ENCODE measurements at places on chromosomes 5 and 9.

- DNase-seq: peak; percentile 29
Observed at GRCh38 chr5:163509291-163509951, 4.0 kb downstream of the MAT2B start.

DNA sequence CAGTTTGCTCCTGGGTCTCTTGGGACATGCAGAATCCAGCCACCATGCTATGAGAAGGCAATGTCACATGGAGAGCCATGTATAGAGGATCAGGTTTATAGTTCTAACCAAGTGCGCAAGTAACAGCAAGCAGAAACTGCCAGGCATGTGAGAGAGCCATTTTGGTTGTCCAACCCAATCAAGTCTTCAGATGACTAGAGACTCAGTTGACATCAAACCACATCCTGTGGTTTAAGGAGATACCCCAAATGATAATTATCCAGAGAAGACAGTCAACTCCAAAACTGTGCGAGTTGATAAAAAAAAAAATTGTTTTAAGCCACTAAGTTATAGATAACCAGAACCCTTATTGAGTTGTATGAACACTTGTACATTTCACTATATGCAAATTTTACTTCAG is 40.2 kb downstream of the TMEM232 start:
- DNase-seq: no peak

GRCh38 chr5:58699762-58700118 is 116.9 kb downstream of the RAB3C start:
- no peak for DNase-seq

DNA sequence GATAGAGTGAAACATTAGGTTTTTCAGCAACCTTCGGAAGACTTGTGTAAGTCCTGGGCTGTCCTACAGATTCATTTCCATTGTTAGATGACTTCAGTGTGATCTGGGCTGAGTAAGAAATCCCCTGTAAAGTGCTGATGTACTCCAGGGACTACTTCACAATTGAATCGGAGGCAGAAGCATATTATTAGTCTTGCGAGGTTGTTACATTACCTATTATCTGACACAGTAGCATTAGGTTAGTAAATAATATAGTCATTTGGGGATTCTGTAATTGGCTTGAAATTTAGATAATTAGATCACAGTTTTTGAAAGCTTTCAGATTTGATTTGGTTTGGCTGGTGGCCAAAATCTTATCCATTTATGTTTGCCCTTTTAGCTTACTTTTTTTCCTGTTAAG is 62.4 kb downstream of the DMRT1 start:
- no peak for DNase-seq

- DNase-seq: no peak
Observed at GRCh38 chr5:88117546-88117945, 151.1 kb downstream of the TMEM161B start.

- peak; percentile 52 for DNase-seq
Observed at GRCh38 chr9:104780796-104781395, 17.0 kb downstream of the NIPSNAP3B start.

DNA sequence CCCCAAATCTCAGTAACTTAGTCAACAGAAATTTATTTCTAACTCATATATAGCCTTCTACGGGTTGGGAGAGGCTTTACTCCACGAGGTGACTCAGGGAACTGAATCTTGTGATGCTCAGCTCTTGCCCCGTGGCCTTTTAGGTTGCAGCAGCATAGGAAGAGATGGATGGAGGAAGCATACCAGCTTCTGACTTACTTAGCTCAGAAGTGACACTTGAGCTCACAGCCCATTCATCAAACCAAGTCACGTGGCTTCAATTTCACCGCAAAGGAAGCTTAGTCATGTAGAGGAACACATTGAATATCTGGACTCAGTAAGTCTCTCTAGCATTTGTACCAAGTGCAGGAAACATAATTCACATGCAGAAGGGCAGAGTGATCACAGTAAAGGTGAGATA is 124.1 kb upstream of the KCNN2 start:
- DNase-seq: no peak

- DNase-seq: no peak
Observed at GRCh38 chr5:172107571-172107970, 80.5 kb downstream of the STK10 start.

DNA sequence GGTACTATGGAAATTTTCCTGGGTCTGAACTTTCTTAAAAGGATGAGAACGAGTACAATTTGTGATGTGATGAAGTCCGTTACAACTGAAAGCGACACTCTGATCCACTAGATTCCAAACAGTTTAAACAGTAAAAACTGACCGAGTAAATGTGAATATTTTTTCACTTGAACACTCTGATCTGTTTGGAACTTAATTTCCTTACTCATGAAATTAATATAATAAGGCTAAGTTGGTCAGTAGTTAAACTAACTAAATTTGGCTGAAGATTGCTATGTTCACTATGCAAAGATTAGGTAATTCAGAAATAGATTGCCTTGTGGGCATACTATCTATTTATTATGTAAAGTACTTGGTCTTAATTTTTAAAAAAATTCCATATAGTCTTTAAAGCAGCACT is at the start of gene C9orf57:
Gene C9orf57, minus strand, starts transcription at position 101 of the 400 bp plus-strand sequence. CDS start 1,282 bp downstream, outside the sequence.
- no peak for DNase-seq

GRCh38 chr5:179668391-179668790 is 12.4 kb downstream of the CBY3 start:
- no peak for DNase-seq

DNA sequence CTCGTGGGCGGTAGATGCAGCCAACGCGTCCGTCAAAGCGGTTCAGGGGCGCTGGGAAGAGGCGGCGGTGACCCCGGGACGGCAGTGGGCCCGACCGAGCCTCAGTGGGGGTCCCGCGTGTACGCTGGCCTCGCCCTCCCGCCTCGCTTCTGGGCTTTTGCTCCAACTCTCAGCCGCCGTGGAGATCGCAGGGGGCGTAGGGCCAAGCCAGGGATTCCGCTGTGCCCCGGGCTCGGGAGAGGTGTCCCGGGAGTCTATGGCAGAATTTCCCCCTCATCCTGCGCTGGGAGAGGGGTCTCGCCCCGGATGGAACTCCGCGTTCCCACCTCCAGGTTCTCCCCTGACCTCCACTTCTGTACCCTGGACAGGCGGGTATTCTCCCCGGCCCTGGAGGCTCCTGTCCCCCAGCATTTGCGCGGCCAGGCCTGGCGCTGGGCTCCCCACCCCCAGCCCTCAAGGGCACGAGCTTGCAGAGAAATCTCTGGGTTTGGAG is 131.9 kb downstream of the MRPL36 start:
- DNase-seq: no peak

GRCh38 chr5:172881691-172882370 is 47.8 kb downstream of the ERGIC1 start:
- peak; percentile 39 for DNase-seq

GRCh38 chr5:71865665-71866320 is 146.7 kb downstream of the CARTPT start:
- DNase-seq: no peak

GRCh38 chr5:95956900-95957293 is 4.8 kb downstream of the ELL2 start:
- no peak for DNase-seq

GRCh38 chr5:150532996-150533395 is 25.1 kb downstream of the NDST1 start:
- no peak for DNase-seq

DNA sequence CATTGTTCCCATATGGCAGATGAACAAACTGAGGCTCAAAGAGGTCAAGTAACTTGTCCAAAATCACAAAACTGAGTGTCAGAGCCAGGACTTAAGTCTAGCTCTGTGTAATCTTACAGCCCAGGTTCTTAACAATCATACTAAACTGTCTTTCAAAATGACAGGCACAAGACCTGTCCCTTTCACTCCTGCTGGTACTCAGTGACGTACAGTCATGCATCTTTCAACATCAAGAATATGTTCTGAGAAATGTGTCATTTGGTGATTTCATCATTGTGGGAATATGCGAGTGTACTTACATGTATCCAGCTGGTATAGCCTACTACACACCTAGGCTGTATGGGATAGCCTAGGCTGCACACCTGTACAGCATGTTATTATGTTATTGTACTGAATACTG is 646.8 kb upstream of the WWC1 start:
- no peak for DNase-seq

- DNase-seq: no peak
Observed at GRCh38 chr5:167525004-167525403, 766.4 kb upstream of the WWC1 start.

- no peak for DNase-seq
Observed at GRCh38 chr9:107174441-107174840, 108.6 kb upstream of the RAD23B start.
